ENCODE measurements at places on chromosomes 6 and 20. TPM values are rescaled to one million over a fixed set of nuclear protein-coding genes. Genes with fewer than 3 reads are reported as not detected.

DNA sequence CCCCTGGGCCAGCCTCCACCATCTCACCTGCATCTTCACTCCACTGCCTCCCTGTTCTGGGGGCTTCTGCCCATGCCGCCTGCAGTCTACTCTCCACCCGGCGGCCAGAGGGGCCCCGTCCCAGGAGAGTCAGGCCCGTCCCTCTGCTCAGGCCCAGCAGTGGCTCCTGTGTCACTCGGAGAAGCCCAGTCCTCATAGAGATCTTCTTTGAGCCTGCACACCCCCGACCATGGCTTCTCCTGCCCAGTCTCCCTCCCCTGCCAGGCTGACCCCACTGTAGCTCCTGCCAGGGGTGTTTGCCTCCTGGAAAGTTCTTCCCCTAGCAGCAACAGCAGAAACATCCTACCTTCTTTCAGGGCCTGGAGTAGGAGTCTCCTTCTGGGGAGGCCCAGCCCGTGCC is 22.2 kb upstream of the NOL4L start:
- H3K36me3 ChIP-seq, result no peaks in the 10 kb centered on the region
- H3K27ac ChIP-seq, result no peak overlapping the region
- no peaks in the 10 kb centered on the region for H3K27me3 ChIP-seq

DNA sequence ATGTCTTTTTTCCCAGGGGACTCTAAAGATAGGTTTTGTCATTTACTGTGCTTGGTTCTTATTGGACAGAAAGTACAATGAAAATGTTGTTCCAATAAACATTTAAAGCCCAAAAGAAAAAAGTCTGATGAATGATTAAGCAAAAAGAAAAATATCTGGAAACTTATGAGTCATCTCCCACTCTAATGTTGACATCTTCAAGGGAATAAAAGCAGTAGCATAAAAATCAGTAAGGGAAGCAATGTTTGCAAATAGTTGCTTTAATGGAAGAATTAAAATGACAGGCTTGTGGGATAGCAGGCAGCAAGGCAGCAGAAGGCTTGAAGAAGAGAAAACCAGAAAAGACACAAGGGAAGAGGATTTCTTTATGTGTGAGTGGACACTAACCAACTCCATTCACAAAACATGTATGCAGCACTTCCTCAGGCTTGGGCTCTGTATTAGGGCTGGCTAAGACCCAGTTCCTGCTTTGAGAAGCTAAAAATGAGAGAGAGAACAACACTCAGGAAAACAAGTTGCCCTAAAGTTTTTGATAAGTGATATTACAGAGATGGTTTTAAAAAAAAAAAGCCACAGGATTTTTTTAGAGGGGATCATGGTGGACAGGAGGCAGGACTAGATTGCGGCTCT is 263.2 kb upstream of the NT5E start:
- H3K4me1 ChIP-seq, result no peaks in the 10 kb centered on the region
- H3K4me3 ChIP-seq, result no peak overlapping the region
- no peak overlapping the region for H3K27ac ChIP-seq
- no peaks in the 10 kb centered on the region for H3K36me3 ChIP-seq

- no peaks in the 10 kb centered on the region for H3K27me3 ChIP-seq
- H3K4me3 ChIP-seq, result no peak overlapping the region
- H3K36me3 ChIP-seq, result peaks cover 33% of the 10 kb centered on the region
- DNase-seq, result no peak
- H3K27ac ChIP-seq, result no peak overlapping the region
These were observed 5.1 kb downstream of the BLOC1S5 start for GRCh38 chr6:8059129-8059528.

TFAP2D gene
- not detected for total RNA-seq

LKAAEAR1 gene
- total RNA-seq, result not detected
